ENCODE measurements at places on chromosomes 4 and X. TPM values are rescaled to one million over a fixed set of nuclear protein-coding genes. Genes with fewer than 3 reads are reported as not detected.

HHIP gene
- polyA plus RNA-seq: 2.4 TPM

DNA sequence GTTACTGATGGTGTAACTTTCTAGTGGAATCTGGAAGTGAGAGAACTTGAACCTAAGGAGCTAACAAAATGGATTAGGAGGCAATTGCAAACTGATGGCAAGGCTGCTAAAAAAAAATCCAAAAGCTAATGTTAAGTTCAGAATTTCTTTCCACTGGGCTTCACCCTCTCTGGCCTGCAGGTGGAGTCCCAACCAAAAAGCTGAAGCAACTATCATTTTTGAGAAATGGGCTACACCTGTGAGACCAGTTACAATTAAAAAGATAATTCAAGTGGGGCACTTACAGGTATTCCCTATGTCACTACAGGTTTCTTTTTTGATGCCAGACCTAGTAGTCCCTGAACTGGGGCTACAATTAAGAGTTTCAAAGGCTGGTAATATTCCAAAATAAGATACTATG, 142.1 kb upstream of the FTHL17 start:
- H3K27ac ChIP-seq: no peak overlapping the region
- peaks cover 9% of the 10 kb centered on the region for H3K4me1 ChIP-seq
- no peak overlapping the region for H3K4me3 ChIP-seq
- DNase-seq: no peak
- no peaks in the 10 kb centered on the region for H3K27me3 ChIP-seq

DNA sequence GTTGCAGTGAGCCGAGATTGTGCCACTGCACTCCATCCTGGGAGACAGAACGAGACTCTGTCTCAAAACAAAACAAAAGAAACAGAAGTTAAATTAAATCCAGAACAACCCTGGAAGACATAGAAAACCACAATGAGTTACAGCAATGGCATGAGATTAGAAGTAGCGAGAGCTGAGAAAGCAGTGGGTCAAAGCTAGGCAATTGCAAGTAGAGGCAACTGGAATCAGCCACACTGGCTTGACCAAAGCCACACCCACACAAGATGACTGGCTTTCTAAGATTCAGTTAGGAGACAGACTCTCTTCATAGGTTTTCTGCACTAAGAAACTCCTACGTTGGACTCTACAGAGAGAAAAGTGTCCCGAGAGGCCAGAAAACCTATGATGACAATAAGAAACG, 443.0 kb downstream of the GPM6A start:
- H3K4me1 ChIP-seq: no peaks in the 10 kb centered on the region
- H3K27ac ChIP-seq: no peak overlapping the region
- DNase-seq: no peak

DNA sequence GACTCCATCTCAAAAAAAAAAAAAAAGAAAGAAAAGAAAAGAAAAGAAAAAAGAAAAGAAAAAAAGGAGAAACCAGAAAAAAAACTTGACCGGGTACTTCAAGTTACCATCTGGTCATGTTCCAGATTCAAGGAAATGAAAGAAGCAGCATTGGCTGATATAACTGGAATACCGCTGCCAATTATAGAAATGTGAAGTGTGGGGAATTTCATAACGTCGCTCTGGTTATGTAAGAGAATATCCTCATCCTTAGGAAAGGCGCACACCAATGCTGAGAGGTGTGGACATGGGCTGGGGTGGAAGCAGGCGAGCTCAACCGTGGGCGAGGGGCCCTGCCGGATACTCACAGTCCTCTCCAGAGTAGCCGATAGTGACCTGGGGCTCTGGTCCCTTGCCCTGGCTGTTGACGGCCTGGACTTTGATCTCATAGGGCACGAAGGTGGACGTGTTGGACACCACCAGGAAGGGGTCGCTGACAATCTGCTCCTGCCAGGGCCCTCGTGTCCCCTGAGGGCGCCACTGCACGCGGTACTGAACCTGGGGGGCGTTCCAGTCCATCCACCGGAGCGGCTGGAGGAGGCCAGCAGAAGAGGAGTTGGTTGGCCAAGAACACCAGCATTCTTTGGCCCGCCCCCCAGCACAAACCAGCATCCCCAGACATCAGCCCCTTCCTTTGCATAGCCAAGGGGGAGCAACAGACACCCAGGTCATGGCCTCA, 19.5 kb downstream of the L1CAM start:
- H3K4me3 ChIP-seq: no peak overlapping the region
- no peak for DNase-seq
- H3K36me3 ChIP-seq: no peaks in the 10 kb centered on the region
- H3K27ac ChIP-seq: no peak overlapping the region
- peaks cover 31% of the 10 kb centered on the region for H3K27me3 ChIP-seq

GRCh38 chr4:57490520-57491255, 380.5 kb upstream of the IGFBP7 start:
- H3K36me3 ChIP-seq: no peaks in the 10 kb centered on the region
- H3K4me1 ChIP-seq: no peaks in the 10 kb centered on the region
- no peak overlapping the region for H3K27ac ChIP-seq

- H3K27ac ChIP-seq: peak overlapping the region; percentile 94
- H3K4me3 ChIP-seq: peak overlapping the region; percentile 93
- peaks cover 18% of the 10 kb centered on the region for H3K4me1 ChIP-seq
- DNase-seq: peak; percentile 81
- no peaks in the 10 kb centered on the region for H3K27me3 ChIP-seq
- no peaks in the 10 kb centered on the region for H3K36me3 ChIP-seq
Measured at GRCh38 chr4:98928131-98928504, 815 bp downstream of the EIF4E start.

DNA sequence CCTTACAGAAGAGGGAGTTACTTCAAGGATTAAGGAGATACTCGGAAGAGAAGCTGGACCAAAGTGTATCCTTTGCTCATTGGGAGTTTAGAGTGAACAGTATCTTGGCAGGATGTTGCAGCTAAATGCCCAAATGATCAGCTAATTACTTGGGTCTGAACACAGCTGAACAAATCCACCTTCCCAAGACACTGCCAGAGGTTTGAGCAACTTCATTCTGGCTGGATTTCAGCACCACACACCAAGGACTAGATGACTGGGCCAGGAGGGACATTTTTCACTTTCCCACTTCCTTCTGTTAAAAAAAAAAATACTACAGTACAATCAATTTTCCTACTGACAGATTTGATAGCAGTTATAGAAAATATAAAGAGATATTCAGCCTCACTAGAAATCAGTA, 324.6 kb downstream of the MID1IP1 start:
- H3K27me3 ChIP-seq: peaks cover 12% of the 10 kb centered on the region
- DNase-seq: no peak
- H3K27ac ChIP-seq: no peak overlapping the region

DNA sequence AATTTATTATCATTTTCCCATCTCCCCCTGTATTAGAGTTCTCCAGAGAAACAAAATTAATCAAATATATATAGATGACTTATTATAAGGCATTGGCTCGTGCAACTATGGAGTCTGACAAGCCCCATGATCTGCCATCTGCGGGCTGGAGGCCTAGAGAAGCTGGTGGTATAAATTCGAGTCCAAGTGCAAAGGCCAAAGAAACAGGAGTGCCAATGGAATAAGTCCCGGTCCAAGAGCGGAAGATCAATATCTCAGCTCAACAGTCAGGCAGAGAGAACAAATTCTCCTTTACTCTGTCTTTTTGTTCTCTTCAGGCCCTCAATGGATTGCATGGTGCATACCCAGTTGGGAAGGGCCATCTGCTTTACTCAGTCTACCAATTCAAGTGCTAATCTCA, 178.8 kb downstream of the NWD2 start:
- H3K4me1 ChIP-seq: no peaks in the 10 kb centered on the region

PDGFRA gene
- 16.4 TPM for polyA plus RNA-seq

- DNase-seq: no peak
- no peak overlapping the region for H3K27ac ChIP-seq
- H3K36me3 ChIP-seq: no peaks in the 10 kb centered on the region
- no peaks in the 10 kb centered on the region for H3K27me3 ChIP-seq
- no peaks in the 10 kb centered on the region for H3K4me1 ChIP-seq
Measured at GRCh38 chr4:22315628-22316027, 200.2 kb downstream of the ADGRA3 start.

DNA sequence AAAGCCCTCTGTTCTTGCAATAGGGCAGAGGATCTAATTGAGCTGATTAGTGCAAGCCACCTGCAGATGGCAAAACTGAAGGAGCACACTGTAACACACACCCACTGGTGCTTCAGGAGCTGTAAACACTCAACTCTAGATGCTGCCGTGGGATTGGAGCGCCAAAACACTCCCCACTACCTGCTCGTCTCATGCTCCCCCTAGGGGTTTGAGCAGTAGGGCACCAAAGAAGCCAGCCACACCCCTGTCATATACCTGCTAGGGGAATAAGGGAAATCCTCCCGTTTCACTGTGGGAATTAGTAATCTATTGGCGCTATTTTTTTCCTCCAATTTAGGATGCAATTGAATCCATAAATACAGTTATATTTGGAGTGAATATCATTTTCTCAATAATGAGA, 360.2 kb downstream of the GLUD2 start:
- no peak overlapping the region for H3K27ac ChIP-seq
- no peaks in the 10 kb centered on the region for H3K27me3 ChIP-seq
- no peak overlapping the region for H3K4me3 ChIP-seq
- DNase-seq: no peak
- no peaks in the 10 kb centered on the region for H3K36me3 ChIP-seq

- DNase-seq: no peak
- peaks cover 11% of the 10 kb centered on the region for H3K27me3 ChIP-seq
- H3K27ac ChIP-seq: no peak overlapping the region
Measured at GRCh38 chrX:137287191-137287590, 253.4 kb upstream of the GPR101 start.

DNA sequence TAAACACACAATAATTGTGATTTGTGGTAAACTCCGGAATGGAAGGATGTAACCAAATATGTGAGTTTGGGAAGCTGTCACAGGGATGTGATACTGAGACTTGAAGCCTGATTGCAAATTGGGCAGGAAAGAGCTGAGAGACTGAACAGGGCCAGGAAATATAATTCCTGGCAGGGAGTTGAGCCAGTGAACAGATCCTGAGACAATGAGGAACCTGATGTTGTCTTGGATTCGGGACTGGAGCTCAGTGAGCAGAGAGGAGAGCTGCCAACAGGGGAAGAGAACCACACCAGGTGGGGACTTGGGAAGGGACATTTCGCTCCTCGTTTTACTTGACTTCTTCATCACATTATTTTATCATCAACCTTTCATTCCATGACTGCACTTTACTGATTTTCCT, 386.0 kb downstream of the TLL1 start:
- no peak overlapping the region for H3K4me3 ChIP-seq
- H3K27me3 ChIP-seq: no peaks in the 10 kb centered on the region
- no peak overlapping the region for H3K27ac ChIP-seq
- H3K36me3 ChIP-seq: no peaks in the 10 kb centered on the region

DNA sequence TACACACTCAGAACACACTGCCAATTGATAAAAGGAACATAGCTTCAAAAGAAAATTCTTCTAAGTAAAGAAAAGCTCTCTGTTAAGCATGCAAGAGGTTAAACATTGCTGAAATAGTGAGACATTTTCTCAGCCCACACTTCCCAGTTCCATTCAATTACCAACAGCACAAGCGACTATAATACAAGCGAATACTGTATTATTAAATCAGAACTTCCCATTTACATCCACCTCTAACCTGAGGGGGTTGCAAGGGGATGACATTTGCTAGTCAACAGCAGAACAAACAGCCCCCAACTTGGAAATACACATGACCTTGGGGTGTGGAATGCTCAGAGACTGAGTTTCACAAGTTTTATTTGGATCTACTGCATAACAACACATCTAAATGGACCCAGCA, 1.1 kb downstream of the FSTL5 start:
- H3K36me3 ChIP-seq: no peaks in the 10 kb centered on the region
- DNase-seq: no peak
- no peak overlapping the region for H3K27ac ChIP-seq

DNA sequence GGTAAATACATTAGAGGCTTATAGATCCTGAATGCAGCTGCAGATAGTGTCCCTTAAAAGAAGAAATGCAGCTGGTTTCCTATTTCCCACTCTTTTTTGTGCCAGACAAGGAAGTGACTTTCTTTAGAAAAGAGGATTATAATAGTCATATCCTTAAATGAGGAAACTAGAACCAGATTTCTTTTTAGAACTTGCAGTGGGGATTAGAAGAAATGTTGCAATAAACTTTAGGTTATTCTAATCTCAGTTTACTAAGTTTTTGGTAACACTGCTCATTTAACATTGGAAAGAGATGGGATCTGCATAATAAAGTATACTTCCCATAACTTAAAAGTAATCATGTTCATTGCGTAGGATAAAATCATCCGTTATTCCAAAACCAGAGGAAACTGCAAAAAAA, 101.9 kb downstream of the SLIT2 start:
- H3K4me1 ChIP-seq: peaks cover 16% of the 10 kb centered on the region
- no peak overlapping the region for H3K4me3 ChIP-seq
- DNase-seq: no peak
- H3K27ac ChIP-seq: no peak overlapping the region

- no peak for DNase-seq
- H3K4me1 ChIP-seq: no peaks in the 10 kb centered on the region
- no peak overlapping the region for H3K4me3 ChIP-seq
- H3K36me3 ChIP-seq: no peaks in the 10 kb centered on the region
- H3K27me3 ChIP-seq: no peaks in the 10 kb centered on the region
Measured at GRCh38 chrX:14616301-14616700, 87.0 kb downstream of the GLRA2 start.

DNA sequence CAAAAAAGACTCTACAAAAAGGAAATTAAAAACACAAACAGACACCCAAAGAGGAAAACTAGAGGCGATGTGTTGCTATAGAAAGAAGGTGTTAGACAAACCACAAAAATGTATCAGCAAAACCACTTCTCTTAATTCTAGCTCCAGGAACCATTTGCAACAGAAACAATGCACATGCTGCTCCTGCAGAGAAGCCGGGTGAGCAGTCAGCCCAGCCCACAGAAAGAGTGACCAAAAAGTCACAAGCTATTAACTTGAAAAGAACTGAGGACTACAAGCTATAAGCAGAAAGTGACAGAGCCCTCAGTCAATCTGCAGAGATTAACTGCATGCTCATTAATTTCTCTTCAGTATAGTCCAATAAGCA, 96.2 kb upstream of the KLHL13 start:
- no peak for DNase-seq
- peaks cover 8% of the 10 kb centered on the region for H3K27me3 ChIP-seq
- no peak overlapping the region for H3K4me3 ChIP-seq
- no peaks in the 10 kb centered on the region for H3K4me1 ChIP-seq
- no peaks in the 10 kb centered on the region for H3K36me3 ChIP-seq

- no peaks in the 10 kb centered on the region for H3K27me3 ChIP-seq
- no peak overlapping the region for H3K4me3 ChIP-seq
- H3K27ac ChIP-seq: no peak overlapping the region
- H3K36me3 ChIP-seq: no peaks in the 10 kb centered on the region
- no peak for DNase-seq
Measured at GRCh38 chrX:135420831-135421230, 913 bp upstream of the SMIM10L2A start.

GRCh38 chr4:73345399-73345975, 58.6 kb upstream of the ALB start:
- no peak for DNase-seq
- H3K36me3 ChIP-seq: no peaks in the 10 kb centered on the region
- no peak overlapping the region for H3K27ac ChIP-seq

DNA sequence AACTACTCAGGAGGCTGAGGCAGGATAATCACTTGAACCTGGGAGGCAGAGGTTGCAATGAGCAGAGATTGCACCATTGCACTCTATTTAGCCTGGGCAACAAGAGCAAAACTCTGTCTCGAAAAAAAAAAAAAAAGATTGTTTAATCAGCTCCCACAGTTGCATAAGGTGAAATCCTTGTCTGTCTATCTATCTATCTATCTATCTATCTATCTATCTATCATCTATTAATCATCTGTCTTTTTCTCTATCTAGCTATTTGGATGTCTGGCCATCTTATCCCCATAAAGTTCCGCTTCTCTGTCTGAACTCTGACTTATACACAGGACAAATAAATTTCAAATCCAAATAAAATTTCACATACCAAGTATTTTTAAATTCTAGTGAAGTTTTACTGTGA, 223.2 kb upstream of the PGRMC2 start:
- DNase-seq: no peak
- H3K27me3 ChIP-seq: no peaks in the 10 kb centered on the region
- no peak overlapping the region for H3K27ac ChIP-seq

- peak overlapping the region; percentile 53 for H3K4me3 ChIP-seq
Measured at GRCh38 chr4:52051615-52052474, 741 bp downstream of the SPATA18 start.
